ENCODE measurements at places on chromosomes 5 and 9. TPM values are rescaled to one million over a fixed set of nuclear protein-coding genes. Genes with fewer than 3 reads are reported as not detected.

Gene CFAP90
- 4.5 TPM for total RNA-seq

Gene MAN2A1
- 74.6 TPM for total RNA-seq

- DNase-seq: no peak
Measured at GRCh38 chr9:102514541-102514940, 480.6 kb upstream of the CYLC2 start.

- DNase-seq: no peak
Measured at GRCh38 chr9:19924080-19924479, 135.2 kb upstream of the SLC24A2 start.

DNA sequence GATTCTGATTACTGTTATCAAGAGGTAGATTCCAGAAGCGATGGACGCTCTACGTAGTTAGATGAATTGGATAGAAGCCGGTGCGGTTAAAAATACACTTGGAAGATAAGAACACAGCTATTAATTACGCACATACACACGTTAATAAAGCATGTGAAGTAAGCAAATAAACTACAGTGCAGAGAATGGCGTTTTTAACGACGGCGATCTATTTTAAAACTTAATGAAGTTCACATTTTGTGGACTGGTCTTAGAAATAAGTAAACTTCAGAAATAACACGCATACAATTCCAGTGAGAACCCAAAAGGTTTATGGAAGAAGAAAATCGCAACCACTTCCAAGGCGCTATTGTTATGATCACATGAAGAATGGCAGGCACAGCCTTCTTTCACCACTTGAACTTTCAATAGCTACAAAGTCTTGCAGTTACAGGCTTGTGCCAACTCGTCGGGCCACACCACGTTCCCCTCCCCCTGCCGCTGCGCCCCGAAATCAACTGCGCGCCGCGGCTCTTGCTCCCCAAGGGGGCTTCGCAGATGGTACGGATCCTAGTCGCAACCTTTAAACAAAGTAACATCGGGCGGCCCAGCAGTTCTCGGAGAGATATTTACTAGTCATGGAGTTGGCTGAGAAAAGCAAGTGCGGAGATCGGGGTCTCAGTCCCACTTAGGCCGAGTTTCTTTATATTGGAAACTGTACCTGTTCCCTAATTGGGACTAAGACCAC, 866 bp upstream of the SEMA6A start:
- DNase-seq: no peak

Gene TLX3
- total RNA-seq: not detected

- no peak for DNase-seq
Measured at GRCh38 chr5:169347786-169348185, 46.8 kb upstream of the SLIT3 start.

Gene PCDHGA12
- total RNA-seq: 3.7 TPM

- no peak for DNase-seq
Measured at GRCh38 chr5:56450766-56451165, 217.6 kb upstream of the ANKRD55 start.

Gene MYOZ3
- 3.7 TPM for total RNA-seq

DNA sequence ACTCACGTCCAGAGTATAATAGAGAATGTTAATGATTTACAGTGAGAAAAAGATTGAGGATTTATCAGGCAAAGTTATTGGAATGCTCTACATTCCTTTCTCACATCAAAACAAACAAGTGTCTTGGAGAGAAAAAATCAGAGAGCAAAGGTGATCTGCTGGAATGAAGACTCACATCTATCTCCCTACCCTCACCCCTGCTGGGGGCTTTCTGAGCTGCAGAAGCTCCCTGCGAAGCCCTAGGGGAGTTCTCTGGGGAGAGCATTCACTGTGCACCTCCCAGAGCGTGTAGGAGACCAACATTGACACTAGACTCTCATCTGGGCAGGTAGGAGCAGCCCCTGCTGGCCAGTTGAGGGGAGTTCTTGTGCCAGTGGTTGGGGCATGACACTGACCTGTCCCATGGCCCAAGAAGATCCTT, 76.6 kb upstream of the ADAMTS16 start:
- no peak for DNase-seq

DNA sequence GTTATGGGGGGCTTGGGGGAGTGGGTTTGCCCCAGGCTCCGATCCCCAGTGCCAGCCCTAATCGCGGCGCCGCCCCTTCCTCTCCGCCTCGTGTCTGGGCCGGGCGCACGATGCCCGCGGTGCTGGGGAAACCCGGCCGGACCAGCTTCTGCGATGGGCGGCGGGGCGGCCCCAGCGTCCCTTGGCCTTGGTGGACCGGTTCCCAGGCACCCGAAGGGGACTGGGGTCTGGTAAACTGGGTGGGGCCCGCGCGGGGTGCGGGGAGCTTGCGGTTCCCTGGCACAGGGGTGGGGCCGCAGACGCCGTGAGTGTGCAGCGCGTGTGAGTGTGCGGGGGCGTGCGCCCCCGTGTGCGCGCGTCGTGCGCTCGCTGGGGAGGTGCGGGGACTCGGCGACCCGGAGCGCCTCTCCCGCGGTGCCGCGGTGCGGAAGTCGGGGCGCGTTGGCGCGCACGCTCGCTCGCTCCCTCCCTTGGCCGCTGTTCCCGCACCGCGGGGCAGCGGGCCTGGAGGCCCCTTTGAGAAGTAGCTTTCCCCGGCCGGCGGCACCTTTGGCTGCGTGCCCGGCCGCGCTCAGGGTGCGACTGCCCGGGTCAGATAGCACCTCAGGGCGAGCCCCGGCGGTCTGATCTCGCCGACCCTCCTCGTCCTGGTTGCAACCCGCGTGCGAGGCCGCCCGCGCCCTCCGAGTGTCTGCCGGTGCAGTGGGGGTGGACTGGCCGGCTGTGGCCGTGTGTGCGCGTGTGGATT, 568 bp downstream of the MACIR start:
- DNase-seq: peak; percentile 58

- DNase-seq: no peak
Measured at GRCh38 chr5:96946381-96946780, 10.5 kb downstream of the LNPEP start.

DNA sequence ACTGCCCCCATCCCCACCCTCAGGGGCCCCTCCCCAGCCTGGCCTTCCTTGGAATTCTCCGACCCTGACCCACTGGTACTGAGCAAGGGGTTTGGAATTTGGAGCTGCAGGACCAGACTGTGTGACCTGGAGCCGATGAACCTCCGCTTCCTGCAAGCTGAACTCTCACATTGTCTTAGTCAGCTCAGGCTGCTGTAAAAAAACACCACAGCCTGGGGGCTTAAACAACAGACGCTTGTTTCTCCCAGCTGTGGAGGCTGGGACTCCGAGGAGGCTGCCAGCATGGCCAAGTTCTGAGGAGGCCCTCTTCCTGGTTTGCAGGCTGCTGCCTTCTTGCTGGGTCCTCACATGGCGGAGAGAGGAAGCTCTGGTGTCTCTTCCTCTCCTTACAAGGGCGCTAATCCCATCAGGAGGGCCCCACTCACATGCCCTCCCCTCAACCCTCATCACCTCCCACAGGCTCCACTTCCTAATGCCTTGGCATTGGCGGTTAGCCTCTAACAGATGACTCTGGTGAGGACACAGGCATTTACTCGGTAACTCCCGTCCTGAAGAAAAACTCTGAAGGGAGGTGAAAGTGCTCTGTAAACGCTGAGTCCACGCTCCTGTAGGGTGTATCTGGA, 42.4 kb downstream of the C5orf15 start:
- DNase-seq: no peak

DNA sequence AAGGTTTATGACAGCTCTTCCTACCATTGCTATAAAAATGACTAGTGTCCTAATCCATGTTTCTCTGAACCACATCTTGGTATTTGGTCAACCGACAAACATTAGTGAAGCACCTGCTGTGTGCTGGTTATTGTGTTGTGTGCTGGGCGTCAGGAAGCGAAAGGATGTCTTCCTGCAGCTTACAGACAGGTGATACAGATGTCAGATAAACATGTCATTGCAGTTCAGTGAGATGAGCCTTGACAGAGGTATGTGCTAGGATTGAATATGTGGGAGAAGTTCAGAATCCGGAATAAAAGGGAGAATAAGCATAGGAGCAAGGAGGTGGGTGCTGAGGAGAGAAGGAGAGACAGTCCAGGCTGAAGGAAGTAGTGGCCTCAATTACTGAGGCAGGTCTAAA, 20.3 kb upstream of the CTNNA1 start:
- DNase-seq: no peak

DNA sequence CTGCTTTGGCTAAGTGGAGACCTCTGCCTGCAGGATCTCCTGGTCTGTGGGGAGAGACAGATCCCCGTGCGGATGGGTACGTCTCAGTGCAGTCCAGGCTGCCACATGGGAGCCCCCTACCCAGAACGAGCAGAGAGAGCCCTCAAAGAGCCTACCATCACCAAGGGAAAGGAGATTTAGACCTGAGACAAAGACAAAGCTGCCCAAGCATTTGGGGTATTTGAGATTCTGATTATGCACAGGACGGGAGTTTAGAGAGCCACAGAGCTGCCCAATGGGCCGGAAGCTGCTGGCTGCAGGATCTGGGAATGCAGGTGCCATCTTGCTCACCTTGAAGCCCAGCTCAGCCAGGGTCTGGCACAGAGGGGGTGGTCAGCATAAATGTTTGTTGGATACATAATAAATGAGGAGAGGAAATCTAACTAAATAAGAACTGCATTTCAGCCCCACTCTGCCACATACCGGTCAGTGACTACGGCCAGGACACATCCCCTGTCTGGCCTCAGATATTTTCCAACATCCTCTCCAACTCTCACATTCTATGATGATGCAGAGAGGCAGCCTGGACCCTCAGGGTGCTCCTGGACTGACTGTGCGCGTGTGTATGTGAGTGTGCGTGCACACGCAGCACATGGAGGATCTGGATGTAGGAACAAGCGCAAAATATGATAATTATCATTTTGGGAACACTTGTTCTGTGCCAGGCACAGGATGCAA, 157.8 kb downstream of the FGF18 start:
- DNase-seq: no peak

GRCh38 chr5:170186156-170186555, 46.6 kb upstream of the C5orf58 start:
- no peak for DNase-seq

DNA sequence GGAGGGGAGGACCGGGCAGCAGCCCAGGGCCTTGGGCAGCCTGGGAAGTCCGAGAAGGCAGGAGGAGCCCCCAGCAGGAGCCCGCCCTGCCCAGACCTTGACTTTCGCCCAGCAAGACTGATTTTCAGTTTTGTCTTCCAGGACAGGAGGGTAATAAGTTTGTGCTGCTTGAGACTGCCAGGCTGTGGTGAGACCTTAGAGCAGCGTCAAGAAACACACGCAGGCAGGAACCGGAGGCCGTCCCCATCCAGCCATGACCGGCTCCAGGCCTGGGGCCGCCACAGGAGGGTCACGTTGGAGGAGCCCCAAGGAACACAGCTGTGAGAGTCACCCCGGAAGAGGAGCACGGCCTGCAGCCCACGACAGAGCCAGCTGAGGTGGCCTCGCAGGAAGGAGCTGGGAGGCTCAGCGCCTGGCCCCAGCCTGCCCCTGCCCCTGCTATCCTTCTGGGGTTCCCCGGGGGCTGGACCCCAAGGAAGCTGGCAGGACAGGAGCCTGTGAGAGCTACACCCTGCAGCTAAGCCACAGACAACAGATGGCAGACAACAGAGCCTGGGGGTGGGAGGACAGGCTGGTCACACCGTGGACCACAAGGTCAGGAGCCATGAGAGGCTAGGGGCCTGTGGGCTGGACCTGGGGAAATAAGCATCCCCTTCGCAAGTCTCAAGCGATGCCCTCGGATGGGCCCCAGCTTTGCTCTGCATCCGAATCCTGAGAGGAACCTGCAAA, 126.0 kb upstream of the FAM120A start:
- no peak for DNase-seq

DNA sequence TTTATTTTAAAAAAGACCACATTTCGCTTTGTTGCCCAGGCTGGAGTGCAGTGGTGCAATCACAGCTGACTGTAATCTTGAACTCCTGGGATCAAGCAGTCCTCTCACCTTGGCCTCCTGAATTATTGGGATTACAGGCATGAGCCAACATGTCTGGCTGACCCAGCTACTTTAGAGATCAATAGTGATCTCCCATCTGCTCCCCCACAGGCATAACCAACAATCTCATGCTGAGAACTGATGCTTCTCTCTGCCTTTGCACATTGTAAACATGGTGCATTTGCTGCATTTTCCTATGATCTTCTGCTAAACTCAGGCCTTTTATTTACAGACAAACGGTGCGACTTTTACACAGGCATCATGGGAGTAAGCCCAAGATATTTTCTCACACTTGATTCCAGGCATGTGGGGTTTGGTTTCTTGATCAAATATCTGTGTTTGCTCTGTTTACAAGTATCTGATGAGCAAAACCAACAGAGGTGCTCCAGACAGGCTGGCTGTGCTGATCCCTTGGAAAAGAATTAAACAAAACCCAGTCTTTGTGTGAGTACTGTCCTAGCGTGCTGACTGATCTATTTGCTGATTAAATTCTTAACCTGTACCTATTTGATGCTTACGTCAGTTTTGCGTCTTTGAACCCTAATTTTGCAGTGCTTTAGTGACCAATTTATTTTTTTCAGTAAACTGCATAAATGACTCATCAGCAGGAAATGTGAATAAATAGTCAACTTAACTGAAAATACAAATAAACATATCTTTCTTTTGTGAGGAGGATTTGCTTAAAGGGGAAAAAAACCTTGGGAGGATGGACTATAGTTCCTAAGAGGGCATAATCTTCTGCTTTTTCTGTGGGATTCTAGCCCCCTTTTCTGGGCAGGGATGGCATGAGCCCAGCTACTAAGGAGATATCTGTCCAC, 191.7 kb upstream of the NR3C1 start:
- DNase-seq: no peak

Gene TMEM245
- 67.3 TPM for total RNA-seq

Gene ZNF883
- 28.1 TPM for total RNA-seq

- DNase-seq: no peak
Measured at GRCh38 chr9:134187891-134188385, 23.6 kb upstream of the RNU6ATAC start.

- DNase-seq: no peak
Measured at GRCh38 chr5:124795829-124796228, 49.4 kb upstream of the ZNF608 start.

GRCh38 chr5:138840103-138840502, 35.0 kb downstream of the LRRTM2 start:
- DNase-seq: no peak

- no peak for DNase-seq
Measured at GRCh38 chr5:170627271-170627670, 123.5 kb downstream of the KCNIP1 start.

DNA sequence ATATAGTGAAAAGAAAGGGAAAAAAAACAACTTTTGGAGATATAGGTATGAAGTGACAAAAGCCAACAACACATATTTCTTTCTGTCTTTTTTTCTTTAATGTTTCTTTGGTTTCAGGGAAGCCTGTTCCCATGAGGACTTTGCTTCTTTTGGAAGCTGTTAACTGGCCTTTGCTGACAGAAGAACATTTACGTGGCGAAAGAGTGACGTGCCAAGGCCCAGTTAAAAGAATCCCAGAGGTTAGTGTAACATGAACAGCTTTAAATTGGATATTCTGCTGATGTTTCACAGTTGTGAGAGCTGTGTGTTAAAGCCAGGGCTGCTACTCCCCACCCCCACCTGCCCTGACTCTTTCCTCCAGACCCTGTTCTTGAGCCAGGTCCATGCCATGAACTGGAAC, 275.9 kb downstream of the CRB2 start:
- DNase-seq: no peak

- DNase-seq: no peak
Measured at GRCh38 chr5:109278141-109278540, 131.6 kb downstream of the PJA2 start.

- DNase-seq: no peak
Measured at GRCh38 chr5:6840136-6840793, 127.0 kb downstream of the TENT4A start.

- DNase-seq: no peak
Measured at GRCh38 chr5:76165711-76166374, 82.7 kb downstream of the SV2C start.

GRCh38 chr5:93150311-93151012, 430.6 kb downstream of the NR2F1-AS1 start:
- no peak for DNase-seq
